ENCODE measurements at places on chromosomes 6 and 20.

- DNase-seq = no peak
Measured at GRCh38 chr6:169650959-169651292, 50.9 kb downstream of the WDR27 start.

GRCh38 chr6:136225496-136225895, 24.6 kb downstream of the MTFR2 start:
- no peak for DNase-seq

- no peak for DNase-seq
Measured at GRCh38 chr6:148857798-148858390, 111.1 kb downstream of the UST start.

DNA sequence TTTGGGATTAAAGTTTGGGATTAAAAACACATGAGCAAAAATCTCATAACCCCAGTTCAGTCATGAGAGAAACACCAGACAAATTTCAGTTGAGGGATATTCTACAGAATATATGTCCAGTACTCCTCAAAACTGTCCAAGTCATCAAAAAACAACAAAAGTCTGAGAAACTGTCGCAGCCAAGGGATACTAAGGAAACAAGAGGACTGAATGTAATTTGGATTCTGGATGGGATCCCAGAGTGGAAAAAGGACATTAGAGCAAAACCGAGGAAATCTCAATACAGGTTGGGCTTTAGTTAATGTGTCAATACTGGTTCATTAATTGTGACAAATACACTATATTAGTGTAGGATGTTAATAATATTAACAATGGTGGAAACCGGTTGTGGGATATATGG, 219.3 kb downstream of the BCKDHB start:
- no peak for DNase-seq

- no peak for DNase-seq
Measured at GRCh38 chr6:107180099-107180498, 64.8 kb upstream of the BEND3 start.

DNA sequence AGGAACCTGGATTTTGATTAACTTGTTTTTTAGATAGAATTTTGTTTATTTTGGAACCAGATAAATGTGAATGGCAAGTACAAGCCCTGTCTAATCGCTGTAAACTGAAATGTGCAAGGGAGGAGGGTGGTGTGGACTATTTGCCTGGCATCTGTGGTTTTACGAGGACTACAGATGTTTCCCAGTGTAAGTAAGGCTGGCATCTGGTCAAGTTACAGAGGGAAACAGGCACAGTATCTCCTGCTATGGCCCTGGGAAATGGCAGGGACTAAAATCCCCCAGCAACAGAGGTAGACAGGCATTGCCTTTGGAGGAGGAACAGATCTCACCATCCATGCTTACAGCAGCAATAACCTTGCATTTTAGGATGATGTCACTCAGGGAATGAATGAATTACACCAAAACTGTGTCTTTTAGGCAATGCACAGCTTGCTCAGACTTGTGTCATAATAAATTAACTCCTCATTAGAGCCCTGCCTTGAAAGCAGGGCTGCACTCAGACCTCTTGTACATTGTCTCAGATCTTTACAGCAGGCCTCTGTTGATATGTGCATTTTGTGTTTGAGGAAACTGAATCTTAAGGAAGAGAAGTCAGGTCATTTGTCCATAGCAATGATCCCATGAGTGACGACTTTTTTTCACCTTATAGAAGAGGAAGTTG, 96.2 kb downstream of the TCP11 start:
- no peak for DNase-seq

GRCh38 chr20:13221673-13222318, 722 bp downstream of the ISM1 start:
- DNase-seq = peak; percentile 18

DNA sequence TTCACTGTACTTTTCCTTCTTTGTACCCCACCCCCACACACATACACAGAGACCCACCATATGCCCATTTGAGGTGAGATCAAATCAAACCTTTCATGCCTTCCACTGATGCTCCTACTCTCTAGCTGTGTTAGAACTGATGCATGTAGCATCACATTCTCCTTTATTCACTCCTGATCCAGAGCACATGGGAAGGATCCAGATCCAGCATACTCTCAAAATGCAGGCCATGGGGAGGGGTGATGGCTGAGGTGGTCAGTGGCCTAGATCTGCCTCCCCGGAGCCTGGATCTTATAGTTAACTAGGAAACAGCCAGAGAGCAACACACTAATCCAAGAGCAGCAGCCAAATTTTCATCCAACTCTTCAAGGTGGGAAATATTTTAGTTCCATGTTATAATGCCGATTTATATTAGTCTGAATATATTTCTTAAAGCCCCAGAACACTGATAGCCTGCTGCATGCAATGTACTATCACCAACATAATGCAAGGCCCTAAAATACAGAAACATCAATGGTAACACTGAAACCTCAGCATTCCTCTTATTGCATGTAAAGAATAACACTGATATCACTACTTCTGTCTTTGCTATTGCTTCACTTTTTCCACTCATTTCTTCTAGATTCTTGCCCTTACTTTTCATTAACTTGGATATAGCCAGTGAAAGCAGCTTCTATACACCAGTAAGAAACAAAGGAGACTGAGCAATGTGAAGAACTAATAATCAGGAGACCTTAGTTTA, 126.8 kb upstream of the BEND6 start:
- no peak for DNase-seq

GRCh38 chr6:155317186-155317585, 2.9 kb upstream of the TFB1M start:
- no peak for DNase-seq

GRCh38 chr20:37907677-37908401, 4.9 kb downstream of the VSTM2L start:
- DNase-seq = no peak

DNA sequence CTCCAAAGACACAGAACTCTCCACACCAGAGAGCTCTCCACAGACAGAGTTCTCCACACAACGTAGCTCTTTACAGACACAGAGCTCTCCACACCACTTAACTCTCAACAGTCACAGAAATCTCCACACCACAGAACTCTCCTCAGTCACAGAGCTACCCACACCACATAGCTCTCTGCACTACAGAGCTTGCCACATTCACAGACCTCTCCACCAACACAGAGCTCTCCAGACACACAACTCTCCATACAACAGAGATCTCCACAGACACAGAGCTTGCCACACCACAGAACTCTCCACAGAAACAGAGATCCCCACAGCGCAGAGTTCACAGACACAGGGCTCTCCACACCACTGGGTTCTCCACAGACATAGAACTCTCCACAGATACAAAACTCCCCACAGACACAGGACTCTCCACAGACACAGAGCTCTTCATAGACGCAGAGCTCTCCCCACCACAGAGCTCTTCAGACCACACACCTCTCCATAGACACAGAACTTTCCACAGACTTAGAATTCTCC, 52.5 kb downstream of the ERMARD start:
- DNase-seq = no peak

GRCh38 chr6:34230653-34231371, 5.9 kb upstream of the HMGA1 start:
- DNase-seq = no peak

- DNase-seq = no peak
Measured at GRCh38 chr6:164996838-164997237, 312.6 kb downstream of the C6orf118 start.

DNA sequence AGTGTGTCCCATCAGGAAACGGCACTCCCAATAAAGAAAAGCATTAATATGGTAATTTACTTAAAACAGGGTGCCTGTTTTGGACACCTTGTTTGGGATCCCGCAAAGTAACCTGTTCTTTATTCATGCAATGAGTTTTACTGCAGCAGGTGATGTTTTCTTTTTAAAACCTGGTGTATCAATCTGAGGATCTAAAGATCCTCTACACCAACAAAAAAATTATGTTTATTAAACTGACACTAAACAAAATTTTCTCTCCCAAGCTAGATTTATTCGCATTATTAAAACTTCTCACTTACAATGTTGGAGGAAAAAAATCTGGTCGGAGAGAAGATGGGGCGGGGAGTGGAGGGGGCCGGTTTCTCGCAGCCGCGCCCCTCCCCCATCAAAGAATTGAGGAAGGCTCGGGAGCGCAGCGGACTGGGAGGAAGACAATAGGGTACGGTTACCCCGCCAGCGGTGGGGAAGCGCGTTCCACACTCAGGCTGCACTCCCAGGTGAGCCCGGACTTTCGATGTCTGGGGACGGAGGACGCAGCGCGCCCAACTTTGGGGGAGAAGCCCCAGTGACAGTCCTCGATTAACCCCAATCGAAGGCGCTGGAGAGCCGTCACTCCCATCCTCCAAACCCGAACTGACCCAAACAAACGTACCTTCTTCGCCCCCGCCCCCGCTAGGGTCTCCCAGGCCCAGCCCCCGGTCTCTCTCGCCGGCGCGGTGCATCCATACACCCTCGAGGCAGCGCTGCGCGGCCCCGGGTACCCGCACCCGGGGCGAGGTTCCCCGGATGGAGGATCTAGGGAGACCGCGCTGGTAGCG, 1.3 kb downstream of the CD24 start:
- no peak for DNase-seq

GRCh38 chr6:26195924-26196845, 109.0 kb downstream of the HFE start:
- DNase-seq = no peak

- no peak for DNase-seq
Measured at GRCh38 chr20:10521068-10521831, 86.1 kb downstream of the SLX4IP start.

GRCh38 chr6:135962731-135963130, 111.2 kb downstream of the PDE7B start:
- DNase-seq = no peak

GRCh38 chr6:120908767-120909166, 425.5 kb downstream of the TBC1D32 start:
- DNase-seq = no peak

GRCh38 chr6:143000811-143001210, 55.8 kb upstream of the HIVEP2 start:
- DNase-seq = no peak

- no peak for DNase-seq
Measured at GRCh38 chr20:44203161-44203560, 7.4 kb downstream of the OSER1 start.

GRCh38 chr20:58713801-58714339, 21.3 kb downstream of the NPEPL1 start:
- DNase-seq = no peak

DNA sequence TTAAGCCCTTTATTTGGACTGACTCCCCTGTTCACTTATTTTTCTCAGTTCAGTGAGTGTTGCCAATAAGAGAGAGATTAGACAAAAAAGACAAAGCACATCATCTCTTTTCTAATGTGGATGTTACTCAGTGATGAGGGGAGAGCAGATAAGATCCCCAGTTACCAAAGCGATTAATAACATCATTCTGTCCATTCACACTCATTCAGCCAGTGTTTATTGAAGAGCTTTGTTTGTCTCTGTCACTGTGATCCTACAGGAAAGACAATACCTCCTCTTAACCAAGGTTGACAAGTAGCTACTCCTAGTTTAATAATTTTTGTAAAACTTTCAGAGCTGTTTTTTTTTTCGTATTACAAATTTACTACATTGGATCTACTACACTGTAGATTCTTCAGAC, 163.0 kb downstream of the EYA4 start:
- no peak for DNase-seq

- no peak for DNase-seq
Measured at GRCh38 chr20:45305262-45305661, 1.4 kb upstream of the RBPJL start.

- DNase-seq = no peak
Measured at GRCh38 chr20:38126932-38127621, 38.0 kb downstream of the TGM2 start.

DNA sequence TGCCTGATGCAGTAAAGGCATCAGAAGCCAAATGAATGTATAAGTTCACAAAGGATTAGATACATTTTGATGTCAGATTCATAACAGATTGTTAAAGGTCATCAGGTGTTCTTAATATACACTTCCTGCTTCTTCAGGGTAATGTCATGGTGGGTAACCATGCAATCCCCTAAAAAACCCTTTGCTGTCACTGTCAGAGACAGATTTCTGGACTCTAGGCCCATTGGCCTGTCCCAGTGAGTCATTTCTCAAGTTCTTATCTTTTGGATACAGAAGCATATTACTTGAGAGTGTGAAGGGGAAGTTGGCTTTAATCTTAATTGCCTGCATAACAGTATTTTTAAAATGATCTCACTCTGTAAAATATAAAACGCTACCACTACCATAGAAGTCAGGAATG, 895.6 kb upstream of the MAP3K7 start:
- DNase-seq = peak; percentile 20

DNA sequence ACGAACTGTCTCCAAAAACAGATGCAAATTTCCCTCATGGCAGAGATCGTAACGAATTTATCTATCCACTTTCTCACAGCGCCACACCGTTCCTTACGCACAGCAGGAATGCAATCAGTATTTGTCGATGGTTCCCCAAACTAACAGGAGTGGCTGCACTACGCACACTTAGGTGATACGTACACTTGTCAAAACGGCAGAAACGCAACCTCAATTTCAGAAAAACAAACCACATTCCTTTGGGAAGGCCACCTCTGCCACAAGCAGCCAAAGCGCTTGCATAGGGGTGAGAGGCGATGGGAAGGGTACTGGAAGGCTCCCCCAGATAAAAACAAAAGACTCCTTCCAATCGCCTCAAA, 638 bp downstream of the MDN1 start:
- DNase-seq = peak; percentile 33

GRCh38 chr20:431012-431904, 23.2 kb downstream of the RBCK1 start:
- peak; percentile 3 for DNase-seq

DNA sequence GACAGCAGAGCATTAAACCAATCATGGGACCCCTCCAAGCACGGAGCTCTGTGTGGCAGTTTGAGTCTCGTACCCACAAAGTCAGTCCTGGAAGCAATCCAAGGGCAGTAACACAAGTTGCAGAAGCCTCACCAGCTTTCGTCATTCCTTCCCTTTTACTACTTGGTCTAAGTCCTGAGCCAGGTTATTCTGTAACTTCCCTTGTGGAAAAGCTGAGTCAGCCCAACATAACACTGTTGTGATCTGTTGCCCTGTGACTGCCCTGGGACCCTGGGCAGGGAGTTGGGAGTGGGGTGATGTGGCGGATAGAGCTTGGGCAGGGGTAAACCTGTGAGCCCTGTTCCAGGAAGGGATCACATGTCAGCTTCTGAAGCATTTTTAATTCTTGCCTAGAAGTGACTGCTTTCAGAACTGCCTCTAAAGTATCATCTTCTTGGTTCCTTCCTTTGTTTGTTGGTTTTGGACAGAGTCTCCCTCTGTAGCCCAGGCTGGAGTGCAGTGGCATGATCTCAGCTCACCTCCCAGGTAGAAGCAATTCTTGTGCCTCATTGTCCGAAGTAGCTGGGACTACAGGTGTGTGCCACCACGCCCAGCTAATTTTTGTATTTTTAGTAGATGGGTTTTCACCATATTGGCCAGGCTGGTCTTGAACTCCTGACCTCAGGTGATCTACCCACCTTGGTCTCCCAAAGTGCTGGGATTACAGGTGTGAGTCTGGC, 183.7 kb upstream of the JAG1 start:
- DNase-seq = no peak

GRCh38 chr6:77019081-77019480, 444.2 kb downstream of the HTR1B start:
- no peak for DNase-seq

GRCh38 chr6:169046021-169046420, 207.6 kb downstream of the THBS2 start:
- no peak for DNase-seq

All from KG1 (cell line).